B cell (primary cell): ENCODE measurements at places on chromosomes 5 and 9.

- no peak for DNase-seq
Measured at GRCh38 chr5:74027732-74028338, 401.8 kb downstream of the ARHGEF28 start.

- DNase-seq = no peak
Measured at GRCh38 chr9:6239048-6239461, 23.4 kb downstream of the IL33 start.

GRCh38 chr9:79154806-79155205, 417.0 kb upstream of the TLE4 start:
- DNase-seq = no peak

DNA sequence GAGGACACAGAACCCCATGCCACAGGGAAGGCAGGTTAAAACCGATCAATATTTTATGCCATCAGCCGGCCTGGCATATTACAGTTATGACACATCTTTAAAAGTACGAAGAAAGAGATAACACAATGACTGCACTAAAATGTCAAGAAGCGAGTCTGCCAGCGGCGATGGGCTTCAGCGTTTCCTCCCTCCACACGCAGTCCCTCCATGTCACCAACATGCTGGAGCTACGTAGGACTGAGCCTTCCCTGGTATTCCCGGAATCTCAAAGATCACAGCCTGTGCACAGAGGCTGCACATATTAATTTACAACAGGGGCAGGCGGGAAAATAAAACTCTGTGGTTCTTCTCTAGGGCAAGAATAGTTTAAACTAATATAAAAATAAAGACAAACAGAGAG, 257.7 kb downstream of the IRX1 start:
- DNase-seq = no peak

DNA sequence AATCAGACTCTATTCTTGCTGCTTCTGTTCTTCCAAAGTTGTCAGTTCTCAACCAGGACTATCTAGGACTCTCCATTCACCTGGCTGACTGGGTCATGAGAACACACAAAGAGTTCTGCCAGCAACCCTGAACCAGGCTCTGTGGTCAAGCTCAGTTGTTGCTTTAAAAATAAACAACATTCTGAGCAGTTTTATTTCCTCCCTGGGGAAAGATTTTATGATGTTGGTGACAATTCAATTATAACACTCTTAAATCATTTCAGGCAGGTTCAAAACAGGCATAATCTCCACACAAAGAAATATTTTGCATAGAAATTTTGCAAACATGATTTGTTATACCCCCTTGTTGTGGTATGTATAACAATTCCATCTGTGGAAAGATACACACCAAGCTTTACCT, 36.0 kb downstream of the FTMT start:
- DNase-seq = no peak

GRCh38 chr9:68981789-68982188, 32.1 kb downstream of the PRKACG start:
- no peak for DNase-seq

- DNase-seq = no peak
Measured at GRCh38 chr9:114059047-114059803, 18.9 kb downstream of the AMBP start.

- DNase-seq = peak; percentile 51
Measured at GRCh38 chr5:150562832-150563231, 54.9 kb downstream of the NDST1 start.

DNA sequence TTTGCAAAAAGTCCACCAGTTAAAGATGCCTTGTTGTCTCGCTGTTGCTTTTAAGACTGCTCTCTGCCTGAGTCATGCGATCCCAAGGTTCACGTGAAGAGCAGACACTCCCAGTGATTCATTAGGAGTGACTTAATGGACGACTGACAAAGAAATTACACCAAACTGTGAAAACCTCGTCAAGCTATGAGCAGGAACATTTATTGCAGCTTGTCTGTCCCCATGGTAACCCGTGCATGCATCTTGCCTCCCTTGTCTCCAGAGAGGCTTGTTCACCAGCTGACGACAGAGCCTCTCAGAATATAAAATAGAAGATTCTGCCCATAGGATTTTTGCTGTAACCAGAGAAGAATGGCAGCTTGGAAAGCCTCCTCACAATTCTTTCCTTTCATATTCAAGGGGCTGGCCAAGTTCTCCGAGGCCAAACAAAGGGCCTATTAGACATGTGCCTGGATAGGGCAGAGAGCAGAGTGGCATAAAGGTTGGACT, 352.7 kb downstream of the SPOCK1 start:
- no peak for DNase-seq

GRCh38 chr5:32029261-32029660, 144.9 kb downstream of the GOLPH3 start:
- DNase-seq = no peak

- DNase-seq = no peak
Measured at GRCh38 chr5:106189121-106189809, 1481.5 kb downstream of the EFNA5 start.

DNA sequence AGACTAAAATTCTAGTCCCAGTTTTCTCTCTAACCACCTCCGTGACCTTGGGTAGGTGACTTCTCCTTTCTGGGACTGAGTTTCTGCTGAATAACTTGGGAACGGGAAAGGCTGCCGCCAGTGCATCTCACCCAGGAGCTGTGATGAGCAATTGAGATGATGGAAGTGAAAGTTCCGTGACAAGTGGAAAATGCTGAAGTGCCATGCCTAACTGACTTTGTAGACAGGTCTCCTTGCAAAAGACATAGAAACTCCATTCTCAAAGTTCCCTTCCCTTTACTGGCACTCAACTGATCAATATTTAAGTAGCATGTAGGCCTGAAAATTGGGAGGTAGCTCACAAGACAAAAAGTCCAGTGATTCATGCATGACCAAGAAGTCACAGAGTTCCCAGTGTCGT, 6.3 kb upstream of the ADAM19 start:
- DNase-seq = no peak

DNA sequence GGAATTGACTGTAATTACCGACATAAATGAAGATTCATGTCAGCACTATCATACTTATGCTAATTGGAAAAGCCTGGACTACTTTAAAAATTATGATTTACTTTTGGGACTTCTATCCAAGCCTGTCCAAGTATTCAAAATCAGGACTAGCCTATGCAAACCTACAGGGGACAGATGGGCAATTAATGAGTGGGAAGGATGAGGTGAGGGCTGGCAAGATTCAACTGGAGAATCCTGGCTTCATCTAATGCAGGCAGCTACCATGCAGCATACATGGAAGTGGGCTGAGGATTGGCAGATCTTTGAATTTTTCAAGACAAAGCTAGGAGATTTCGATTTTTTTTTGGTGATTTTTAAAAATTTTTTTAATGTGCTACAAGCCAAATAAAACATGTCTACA, 532.6 kb downstream of the CSNK1G3 start:
- no peak for DNase-seq

- no peak for DNase-seq
Measured at GRCh38 chr5:21164425-21164824, 1176.4 kb upstream of the CDH18 start.

DNA sequence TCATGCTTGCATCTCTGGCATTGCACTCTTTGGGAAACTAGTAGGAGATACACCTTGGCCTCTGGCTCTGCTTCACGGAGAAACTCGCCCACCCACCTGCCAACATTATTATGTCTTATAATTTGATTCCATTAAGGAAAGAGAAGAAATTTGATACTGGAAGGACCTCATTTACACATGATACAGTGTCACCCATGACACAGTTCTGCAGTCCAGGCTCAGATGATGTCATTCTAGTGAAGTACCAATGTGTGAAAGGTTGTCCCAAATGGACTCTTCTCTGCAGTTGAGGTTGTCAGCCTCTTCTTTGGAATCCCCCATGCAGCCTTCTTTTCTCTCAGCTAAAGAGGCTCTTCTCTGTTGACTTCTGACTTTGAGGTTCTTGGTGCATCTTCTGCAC, 329.1 kb downstream of the NTRK2 start:
- no peak for DNase-seq

- no peak for DNase-seq
Measured at GRCh38 chr9:4530375-4530774, 40.1 kb downstream of the SLC1A1 start.

GRCh38 chr5:175638305-175638704, 19.6 kb upstream of the HRH2 start:
- no peak for DNase-seq

DNA sequence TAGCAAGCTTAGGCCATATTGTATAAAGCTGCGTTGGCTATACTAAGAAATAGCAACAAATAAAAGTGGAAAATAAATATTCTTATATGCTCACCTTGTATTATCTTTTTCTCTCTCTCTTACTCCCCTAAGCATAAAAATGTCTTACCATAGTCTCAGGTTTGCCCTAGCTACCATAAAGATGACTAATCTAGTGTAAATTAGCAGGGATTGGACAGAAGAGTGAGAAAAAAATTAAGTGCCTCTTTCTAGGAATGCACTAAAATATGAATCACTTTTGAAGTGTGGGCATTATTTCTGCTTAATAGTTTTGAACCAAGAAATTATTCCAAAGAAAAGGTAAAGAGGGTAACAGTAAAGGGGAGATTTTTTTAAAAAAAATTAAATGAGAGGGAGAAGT, 201.3 kb downstream of the HINT1 start:
- no peak for DNase-seq

- no peak for DNase-seq
Measured at GRCh38 chr5:156327296-156327695, 332 bp downstream of the SGCD start.

GRCh38 chr9:77949751-77950436, 81.7 kb downstream of the GNAQ start:
- no peak for DNase-seq

GRCh38 chr9:130905902-130906734, 9.5 kb upstream of the QRFP start:
- DNase-seq = no peak

DNA sequence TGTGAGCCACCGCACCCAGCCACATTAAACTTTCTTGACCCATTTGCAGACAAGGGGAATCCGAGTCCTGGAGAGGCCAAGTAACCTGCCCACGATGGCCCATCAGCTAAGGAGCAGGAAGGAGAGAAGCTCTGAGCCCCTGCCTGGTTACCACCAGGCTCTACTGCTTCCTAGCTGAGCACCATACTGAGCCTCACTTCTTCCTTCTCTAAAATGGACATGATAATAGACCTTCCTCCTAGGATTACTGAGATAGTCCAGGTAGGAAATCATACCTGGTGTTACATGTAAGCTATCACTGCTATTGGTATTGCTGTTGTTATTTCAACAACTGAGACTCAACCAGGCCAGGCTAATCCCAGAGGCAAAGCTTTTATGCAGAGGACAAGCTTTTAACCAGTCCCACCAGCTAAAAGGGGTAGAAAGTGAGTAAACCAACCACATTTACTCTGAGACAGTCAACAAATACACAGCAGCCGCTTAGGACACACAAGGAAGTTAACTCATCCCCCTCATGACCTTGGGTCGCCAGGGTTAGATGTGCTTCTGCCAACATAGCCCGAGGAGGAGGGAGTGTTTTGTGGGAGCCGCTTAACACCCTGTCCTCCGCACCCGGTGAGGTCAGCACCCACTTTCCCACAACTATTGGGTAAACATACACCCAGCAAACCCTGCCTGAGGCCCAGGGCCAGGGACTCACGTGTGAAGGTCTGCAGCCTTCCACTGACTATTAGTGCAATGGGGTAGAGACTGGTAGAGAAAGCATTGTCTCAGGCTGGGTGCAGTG, 20.6 kb upstream of the PTGES start:
- DNase-seq = no peak

DNA sequence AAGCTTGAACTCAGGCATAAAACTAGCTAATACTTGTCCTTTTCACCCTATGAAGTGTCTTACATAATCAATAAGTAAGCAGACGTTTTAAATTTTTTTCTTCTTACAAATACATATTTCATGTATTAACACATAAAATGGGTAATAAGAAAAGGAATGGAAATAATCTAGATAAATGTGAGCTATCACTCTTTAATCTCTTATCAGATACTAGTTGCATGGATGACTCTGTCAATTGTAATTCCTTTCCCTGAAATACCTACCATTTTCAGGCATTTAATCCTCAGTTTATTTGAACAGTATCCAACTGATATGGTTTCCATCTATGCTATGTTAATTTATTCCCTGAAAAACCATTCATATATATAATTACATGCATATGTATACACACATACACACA, 166.0 kb upstream of the RGS7BP start:
- no peak for DNase-seq

- no peak for DNase-seq
Measured at GRCh38 chr9:114238891-114239875, 83.7 kb upstream of the ORM1 start.

GRCh38 chr5:52754051-52754450, 33.7 kb upstream of the ITGA1 start:
- no peak for DNase-seq

DNA sequence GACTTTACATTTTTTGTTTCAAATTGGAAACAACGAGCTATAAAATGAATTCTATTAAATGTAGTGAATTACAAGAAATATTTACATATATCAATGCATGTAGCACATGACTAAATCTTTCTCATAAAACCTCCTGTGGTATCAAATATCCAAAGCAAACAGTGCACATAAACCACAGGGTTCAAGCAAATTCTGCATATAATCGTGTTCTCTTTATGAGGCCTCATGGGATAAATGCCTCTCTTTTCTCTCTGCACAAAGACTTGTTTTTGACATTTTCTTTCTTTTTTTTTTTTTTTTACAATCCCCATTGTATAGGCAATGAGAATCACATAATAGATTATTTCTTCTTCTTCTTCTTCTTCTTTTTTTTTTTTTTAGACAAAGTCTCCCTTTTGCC, 1117.2 kb upstream of the DMAC1 start:
- no peak for DNase-seq

GRCh38 chr5:2960294-2960693, 208.8 kb upstream of the IRX2 start:
- no peak for DNase-seq

- DNase-seq = no peak
Measured at GRCh38 chr5:9482381-9482780, 63.5 kb downstream of the SEMA5A start.

DNA sequence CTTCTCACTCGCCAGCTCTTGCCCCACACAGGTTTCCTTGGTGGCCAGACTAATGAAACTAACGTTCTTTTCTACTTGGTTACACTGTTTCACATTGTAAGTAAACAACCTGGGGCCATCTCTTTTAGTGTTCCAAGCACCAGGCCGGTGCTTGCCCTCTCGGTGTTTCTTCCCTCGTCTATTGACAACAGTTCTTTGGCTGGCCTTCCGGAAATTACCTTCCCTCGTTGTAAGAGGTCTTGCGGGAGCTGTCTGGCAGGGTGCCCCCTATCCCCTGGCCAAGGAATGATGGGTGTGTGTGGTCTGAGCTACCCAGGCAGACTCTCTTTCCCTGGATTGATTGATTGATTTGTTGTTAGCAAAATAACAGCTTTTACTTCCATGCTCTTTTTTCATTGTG, 918 bp upstream of the MYMK start:
- DNase-seq = no peak

DNA sequence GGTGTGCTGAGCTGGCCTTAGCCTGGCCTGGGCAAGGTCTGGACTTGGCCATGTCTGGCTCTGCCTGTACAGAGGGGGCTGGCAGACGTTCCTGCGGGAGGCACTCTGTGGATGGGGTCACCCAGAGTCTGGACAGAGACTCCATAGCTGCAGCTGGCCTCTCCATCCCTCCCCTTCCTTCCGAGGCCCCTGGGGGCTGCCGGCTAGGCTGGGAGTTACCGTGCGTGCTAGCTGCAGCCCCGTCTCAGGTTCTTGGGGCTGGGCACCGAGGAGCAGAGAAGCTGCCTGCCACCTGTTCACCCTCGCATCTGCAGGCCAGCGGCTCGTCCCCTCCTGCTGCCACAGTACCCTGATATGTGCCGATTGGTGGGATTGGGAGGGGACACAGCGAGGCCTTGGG, 63.4 kb downstream of the RXRA start:
- DNase-seq = no peak

GRCh38 chr9:107815782-107816560, 326.4 kb upstream of the KLF4 start:
- DNase-seq = no peak
